Inflammatory macrophage treated with lipopolysaccharide for 1 hour (primary cell): ENCODE measurements at places on chromosomes 6 and 20.

GRCh38 chr6:116536216-116536621 lies 9.3 kb downstream of the TRAPPC3L start:
- peak; percentile 47 for DNase-seq

DNA sequence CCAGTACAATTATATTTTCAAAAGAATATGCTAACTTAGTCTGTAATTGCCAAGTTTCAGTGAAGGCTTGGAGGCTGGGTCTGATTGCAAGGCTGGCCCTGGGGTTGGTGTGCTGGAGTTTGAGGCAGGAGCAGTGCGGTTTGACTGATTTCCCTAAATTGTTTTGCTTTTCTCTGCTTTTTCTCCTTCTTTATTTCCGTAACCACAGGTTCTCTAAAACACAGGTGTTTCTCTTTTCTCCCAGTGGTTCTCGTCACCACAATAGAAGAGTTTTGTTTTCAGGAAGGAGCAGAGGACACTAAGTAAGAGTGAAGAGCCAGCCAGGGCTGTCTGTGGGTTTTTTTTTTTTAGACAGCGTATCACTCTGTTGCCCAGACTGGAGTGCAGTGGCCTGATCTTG lies 8.2 kb upstream of the SNX9 start:
- DNase-seq, result no peak

DNA sequence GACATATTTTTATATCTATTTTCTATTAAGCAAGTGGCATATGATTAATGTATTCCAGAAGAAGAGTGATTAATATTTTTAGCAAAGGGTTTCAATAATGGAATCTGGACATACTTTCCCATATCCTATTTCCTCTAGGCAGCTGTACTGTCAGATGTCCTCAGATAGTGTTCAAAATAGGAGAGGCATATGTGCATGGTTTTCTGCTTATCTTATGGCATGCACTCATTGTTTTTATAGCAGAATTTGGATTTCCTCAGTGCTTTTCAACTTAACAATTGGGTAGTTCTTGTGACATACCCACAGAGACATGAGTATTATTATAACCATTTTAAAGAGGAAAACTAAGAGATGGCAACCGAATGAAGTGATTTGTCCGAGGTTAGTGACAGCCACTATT lies 12.6 kb upstream of the SLC17A5 start:
- DNase-seq, result no peak

- no peak for DNase-seq
Observed at GRCh38 chr6:21599051-21599696, 5.6 kb downstream of the SOX4 start.

DNA sequence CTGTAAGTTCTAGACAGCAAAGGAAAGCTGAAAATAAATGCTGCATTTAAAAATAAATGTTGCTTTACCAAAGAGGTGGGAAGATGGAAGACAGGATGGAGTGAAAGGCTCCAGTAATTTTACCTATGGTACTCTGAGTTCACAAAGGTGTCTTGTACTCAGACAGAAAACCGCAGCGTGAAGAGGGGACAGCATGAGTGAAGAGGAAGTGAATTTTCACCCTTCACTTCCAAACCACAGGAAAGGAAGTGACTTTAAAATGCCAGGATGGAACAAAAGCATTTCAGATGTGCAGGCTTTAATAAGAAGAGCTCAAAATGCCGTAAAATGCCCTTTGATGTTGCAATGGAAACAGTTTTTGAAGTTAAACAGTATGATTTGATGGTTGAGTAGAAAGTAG lies 91.2 kb upstream of the TINAG start:
- DNase-seq, result no peak

GRCh38 chr20:54514028-54514607 lies 38.7 kb downstream of the DOK5 start:
- DNase-seq, result no peak

DNA sequence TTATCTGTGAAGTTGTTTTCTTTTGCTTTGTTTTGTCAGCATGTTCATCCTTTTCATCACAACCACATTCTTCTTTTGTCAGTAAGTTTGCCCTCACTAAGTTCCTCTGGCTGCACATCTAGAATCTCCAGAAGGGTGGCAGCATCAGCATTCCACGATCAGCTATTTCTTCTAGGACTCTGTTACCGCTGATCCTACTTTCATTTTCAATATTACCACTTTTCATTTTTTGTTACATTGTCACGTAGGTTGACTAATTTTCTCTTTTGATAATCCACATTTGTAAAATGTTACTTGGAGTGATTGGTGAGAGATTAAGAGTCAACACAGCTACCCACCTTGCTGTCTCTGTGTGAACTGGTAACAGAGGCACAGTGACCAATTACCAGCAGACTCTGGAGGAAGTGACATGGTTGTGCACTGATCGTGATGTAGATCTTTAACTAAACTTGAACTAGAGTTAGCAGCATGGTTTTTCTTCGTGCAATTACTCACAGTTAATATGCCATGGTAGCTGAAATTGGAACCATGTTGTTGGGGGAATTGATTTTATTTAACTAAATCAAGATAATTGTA lies 307.9 kb upstream of the SLC35B3 start:
- DNase-seq, result peak; percentile 26

- DNase-seq, result peak; percentile 3
Observed at GRCh38 chr6:104728448-104728847, 131.3 kb downstream of the HACE1 start.

GRCh38 chr6:32168807-32169591 lies 4.6 kb downstream of the EGFL8 start:
- no peak for DNase-seq

- DNase-seq, result no peak
Observed at GRCh38 chr20:56606174-56606945, 22.7 kb upstream of the TFAP2C start.

GRCh38 chr6:113732384-113732966 lies 124.7 kb upstream of the MARCKS start:
- no peak for DNase-seq

DNA sequence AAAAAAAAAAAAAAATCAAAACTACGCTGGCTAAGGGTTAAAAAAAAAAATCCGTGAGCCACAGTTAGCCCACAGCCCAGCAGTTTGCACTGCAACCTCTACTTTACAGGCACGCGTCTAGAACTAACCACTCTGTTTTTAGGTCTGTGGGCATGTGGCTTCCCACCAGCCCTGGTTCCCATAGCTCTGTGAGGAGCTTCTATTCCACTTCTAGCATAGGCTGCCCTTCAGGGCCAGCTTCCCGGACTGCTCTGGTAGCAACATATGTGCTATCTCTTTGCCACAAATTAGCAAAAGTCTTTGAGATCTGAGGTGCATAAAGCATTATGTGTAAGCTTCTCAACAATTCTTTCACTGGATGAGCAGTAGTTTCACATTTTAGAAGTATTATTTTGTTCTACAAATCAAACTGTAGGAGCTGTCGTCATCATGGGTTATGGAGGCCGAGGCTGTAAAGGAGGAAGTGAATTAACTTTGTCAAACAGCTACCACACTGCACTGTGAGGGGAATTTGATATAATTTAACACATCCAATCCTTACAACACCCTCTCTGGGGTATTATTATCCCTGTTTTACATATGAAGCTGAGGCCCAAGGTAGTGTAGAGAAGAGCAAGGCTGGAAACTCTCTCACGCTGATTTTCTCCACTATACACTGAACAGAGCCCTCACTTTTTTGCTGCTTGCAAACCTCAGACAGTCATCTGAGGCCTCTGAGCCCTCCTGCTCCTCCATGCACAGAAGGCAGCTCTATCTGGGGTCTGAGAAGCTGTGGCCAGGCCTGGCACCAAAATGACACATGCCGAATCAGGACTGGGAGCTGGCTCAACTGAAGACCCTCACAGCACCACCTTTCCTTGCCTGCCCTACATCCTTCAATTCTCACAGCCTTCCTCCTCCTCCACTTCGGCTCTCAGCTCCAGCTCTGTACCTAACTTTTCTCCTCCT lies 35.4 kb downstream of the MAN1A1 start:
- peak; percentile 56 for DNase-seq

DNA sequence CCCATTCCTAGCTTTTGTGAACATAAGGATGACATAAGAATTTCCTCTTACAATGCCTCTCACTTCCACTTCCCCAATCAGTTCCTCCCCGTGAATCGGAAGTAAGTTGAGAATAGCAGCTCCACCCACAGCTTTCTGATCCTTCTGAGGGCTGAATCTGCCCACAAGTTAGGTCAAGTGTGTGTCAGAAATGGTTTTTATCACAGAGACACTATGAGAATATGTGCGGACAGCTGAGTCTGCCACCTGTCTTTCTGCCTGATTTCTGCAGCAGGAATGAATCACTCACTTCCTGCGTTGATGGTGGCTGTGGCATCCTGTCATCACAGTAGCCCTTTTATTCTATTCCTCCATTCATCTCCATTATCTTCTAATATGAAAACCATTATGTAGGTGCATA lies 70.2 kb downstream of the RIN2 start:
- peak; percentile 89 for DNase-seq

- DNase-seq, result no peak
Observed at GRCh38 chr6:98274691-98275090, 559.7 kb upstream of the POU3F2 start.

GRCh38 chr6:2258112-2258511 lies 12.7 kb upstream of the GMDS start:
- DNase-seq, result peak; percentile 13
